ENCODE measurements at places on chromosomes 1 and 21. TPM values are rescaled to one million over a fixed set of nuclear protein-coding genes. Genes with fewer than 3 reads are reported as not detected.

DNA sequence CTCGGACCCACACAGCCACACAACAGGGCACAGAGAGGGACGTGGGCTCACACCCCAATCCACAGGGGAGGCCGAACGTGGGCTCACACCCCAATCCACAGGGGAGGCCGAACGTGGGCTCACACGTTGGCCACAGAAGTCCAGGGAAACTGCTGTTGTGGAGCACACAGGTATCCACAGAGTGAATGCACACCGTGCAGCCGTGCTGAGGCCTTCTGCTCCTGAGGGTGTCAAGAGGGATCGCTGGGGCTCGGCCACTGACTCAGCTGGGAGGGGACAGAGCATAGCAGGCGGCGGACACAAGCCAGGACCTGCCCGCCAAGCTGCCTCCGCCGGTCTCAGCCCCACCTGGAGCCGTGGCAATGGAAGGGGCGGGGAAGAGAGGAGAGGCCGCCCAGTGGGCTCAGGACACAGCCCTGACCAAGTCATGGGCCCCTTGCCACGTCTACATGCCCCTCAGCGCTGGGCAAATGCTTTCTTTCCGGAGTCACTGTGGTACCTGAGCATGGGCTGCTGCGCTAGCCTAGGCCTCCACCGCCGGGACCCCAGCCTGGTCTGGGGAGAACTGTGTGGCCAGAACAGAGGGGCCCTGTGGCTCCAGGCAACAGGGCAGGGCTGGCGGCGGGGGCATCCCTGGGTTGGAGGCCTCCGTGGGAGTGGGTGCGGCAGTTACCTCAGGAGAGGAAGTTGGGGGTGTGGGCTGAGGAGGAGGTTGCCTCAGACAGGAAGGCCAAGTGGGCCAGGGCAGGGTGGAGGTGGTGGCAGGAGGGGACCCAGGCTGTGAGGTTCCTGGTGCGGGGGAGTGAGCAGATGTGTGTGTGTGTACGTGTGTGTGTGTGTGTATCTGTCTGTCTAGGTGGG, 1.2 kb downstream of the SYTL1 start:
- no peak for DNase-seq

GRCh38 chr1:167567663-167568062, 14.1 kb upstream of the CREG1 start:
- no peak for DNase-seq

DNA sequence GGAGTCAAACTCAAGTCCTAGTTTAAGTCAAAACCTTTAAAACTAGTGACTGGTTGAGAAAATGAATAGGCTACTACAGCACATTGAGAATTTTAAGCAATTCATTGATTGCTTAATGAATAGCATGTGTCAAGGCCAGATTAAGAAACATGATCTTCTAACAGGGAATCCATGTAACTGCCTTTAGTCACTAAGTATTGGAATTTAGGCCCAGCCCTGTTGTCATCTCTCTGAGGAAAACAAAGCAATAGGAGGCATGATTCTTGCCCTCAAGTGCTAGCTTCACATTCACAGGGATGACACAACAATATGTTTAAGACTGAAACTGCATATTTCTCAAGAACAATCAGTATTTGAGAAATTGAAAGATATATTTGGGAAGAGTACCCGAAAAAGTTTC, 70.0 kb upstream of the PTGS2 start:
- no peak for DNase-seq

GRCh38 chr1:161307230-161307768, 2.5 kb downstream of the MPZ start:
- no peak for DNase-seq

DNA sequence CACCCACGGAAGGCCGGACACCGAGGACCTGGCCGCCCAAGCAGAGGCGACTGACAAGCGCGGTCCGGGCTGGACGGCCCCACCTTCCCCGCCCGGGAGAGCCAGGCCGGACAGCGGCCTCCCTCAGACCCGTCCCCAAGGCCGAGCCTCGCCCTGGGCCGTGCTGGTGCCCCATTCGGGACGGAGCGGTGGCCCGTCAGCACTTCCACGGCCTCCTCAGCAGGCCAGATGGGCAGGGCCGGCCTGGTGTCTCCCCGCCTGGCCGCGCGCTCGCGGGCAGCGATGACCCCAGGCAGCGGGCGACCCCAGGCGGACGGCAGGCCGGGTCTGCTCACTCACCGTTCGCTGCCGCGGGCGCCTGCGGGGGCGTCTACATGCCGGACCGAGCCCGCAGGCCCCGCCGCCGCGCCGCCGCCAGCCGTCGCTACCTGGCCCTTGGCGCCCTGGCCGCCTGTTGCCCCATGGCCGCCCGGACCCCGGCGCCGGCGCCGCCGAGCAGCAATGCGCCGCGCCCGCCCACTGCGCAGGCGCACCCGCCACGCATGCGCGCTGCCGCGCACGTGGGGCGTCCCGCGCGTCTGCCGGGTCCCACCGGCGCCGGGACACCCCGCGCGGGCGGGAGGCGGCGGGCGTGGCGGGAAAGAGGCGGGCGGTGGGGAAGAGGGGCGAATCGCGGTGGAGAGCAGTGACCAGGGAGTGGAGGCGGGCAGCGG, at the start of gene NADK:
Gene NADK, minus strand, starts transcription at position 521 of the 713 bp plus-strand sequence. CDS start 13,064 bp downstream, outside the sequence.
- DNase-seq, result no peak

DNA sequence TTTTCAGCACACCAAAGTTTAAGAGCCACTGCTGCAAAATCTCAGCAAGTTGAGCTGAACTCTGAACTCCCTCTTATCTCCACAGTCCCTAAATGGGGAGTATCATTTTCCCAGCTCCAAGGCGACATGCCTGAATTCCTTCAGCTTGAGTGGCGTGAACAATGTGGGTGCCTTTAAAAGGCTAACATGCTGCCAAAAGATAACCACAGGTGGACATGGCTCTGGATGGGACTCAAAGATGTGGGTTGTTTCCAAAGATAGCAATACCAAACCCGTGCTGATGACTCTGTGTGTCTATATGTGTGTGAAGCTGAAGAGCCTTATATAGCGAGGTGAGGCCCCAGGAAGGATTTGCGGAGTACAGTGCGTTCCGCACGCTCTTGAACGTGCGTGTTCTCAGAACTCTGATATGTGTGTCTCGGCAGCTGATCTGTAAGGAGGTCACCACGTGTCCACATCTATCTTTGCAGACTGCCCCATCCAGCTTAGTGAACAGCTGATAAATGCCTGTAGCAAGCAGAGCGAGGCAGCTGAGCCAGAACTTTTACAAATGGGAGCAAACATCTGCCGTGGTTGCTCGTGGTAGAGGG, 189.2 kb downstream of the DYRK1A start:
- DNase-seq, result no peak

GRCh38 chr1:70866542-70867264, 180.9 kb downstream of the PTGER3 start:
- no peak for DNase-seq

DNA sequence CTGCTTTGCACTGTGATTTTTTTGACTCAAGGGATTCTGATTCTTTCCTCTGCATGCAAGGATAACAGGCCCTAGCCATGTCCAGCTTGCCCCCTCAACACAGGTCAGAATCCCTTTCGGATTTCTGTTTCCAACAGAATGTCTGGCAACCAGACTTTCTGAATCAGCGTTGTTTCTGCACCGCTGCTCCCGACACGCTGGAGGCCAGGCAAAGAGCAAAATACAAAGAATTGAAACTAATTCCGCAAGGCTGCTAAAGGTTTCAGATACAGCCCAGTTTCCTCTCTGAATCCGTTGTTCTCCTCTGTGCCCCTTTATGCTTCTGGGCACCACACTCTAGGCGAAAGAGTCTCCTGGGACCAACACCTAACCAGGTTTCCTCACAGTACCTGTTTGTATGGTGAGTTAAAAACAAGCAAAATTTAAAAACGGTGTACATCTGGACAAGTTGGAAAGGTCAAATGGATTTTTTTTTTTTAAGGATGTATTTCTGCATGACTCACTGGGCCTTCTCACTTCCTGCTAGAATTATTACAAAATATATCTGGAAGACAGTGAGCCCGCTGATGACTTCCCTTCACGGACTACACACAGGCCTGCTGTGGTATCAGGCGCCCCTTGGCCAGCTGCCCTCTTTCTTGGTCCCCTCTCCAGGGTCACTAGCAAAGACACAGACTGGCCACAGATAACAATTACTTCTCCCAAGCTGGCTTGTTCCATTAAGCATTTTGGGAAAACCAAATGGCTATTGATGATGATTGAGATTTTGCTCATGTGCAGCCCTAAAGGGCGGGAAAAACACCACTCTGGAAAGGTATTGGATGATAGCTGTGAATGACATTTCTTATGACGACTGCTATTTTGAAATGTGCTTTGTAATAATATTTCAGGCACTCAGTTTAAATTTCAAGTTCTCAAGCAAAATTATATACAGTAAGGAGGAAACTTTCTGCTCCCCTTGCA, 118.3 kb downstream of the TGFB2 start:
- no peak for DNase-seq

DNA sequence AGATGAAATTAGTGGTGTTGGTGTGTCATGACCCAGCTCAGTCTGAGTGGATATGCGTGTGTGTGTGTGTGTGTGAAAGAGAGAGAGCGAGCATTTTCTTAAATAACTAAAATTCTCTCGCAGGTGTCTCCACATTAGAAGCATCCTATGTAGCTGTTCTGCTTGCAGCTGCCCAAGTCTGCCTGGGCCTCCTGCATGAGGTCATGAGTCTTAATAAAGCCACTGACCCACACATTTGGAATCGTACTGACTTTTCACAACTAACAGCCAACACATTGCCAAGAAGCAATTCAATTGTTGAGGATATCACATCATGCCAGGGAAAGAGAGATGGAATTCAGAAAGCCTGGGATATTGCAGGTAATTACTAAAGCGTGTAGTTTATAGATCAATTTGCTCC, 238.2 kb upstream of the AJAP1 start:
- DNase-seq, result no peak

GRCh38 chr1:67771749-67772148, 61.5 kb downstream of the GNG12 start:
- no peak for DNase-seq

- DNase-seq, result no peak
Measured at GRCh38 chr1:58902830-58903513, 119.1 kb upstream of the JUN start.

DNA sequence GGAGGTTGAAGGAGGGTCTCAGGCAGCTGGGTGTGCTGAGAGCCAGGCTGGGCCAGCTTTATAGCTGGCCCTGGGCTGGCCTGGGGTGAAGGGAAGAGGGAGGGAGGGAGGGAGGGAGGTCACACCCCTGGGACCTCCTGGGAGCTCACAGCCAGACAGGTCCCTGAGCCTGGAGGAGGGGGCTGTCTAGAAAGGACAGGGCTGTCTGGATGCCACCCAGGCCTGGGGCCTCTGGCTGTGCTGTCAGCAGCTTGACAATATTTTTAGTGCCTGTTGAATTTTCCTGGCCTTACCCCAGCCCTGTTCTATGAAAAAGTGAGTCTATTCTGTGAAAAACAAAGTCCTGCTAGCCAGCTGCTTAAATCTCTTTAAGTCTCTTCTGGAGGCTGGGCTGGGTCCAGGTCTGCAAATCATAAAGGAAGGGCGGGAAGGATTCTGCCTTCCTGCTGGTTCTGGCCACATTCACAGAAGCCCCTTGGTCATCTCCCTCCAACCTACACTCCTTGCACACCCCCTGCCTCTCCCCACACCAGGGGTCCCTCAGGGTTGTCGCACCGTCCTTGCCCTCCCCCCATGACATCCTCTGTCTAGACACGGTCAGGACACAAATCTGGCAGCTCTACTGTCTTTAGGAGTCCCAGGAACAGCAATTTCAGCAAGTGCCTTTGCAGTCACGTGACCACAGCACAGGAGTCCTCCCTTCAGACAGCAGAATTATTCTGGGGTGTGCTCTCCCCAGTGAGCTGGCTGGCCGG, at the start of gene LEFTY2:
Gene LEFTY2, minus strand, starts transcription at position 34 of the 755 bp plus-strand sequence. CDS start 80 bp downstream, outside the sequence.
- no peak for DNase-seq

- no peak for DNase-seq
Measured at GRCh38 chr1:6969762-6970161, 184.5 kb downstream of the CAMTA1 start.

GRCh38 chr1:81410941-81411340, 389.8 kb upstream of the ADGRL2 start:
- DNase-seq, result no peak

DNA sequence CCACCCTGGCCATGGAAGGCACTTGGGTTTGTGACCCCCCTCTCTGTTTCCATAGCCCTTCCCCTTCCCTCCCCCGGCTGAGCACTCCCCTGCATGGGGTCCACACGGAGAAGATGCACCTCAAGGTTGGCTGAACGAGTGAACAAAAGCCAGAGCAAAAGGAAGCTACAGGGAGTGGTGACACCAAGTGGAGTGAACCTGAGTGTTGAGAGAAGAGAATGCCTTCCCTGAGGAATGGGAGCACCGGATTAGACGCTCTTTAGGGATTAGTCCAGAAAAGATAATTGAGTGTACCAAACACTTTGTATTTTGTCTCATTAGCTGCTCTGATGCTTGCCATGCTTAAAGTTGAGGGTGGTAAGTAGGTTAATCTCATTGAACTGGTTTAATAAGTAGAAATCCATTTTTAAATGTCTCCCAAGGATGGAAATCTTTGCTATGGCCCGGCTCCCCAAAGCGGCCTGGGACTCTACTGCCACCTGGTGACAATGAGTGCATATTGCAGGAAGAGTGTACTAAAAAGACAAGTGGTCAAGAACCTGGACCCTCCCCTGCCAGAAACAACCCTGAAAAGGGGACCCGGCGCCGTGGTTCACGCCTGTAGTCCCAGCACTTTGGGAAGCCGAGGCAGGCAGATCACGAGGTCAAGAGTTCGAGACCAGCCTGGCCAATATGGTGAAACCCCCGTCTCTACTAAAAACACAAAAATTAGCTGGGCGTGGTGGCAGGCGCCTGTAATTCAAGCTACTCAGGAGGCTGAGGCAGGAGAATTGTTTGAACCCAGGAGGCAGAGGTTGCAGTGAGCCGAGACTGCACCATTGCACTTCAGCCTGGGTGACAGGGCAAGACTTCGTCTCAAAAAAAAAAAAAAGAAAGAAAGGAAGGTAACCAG, 150.6 kb upstream of the ZC3H12A start:
- DNase-seq, result no peak

GRCh38 chr1:9196129-9197040, 38.2 kb upstream of the H6PD start:
- DNase-seq, result no peak

DNA sequence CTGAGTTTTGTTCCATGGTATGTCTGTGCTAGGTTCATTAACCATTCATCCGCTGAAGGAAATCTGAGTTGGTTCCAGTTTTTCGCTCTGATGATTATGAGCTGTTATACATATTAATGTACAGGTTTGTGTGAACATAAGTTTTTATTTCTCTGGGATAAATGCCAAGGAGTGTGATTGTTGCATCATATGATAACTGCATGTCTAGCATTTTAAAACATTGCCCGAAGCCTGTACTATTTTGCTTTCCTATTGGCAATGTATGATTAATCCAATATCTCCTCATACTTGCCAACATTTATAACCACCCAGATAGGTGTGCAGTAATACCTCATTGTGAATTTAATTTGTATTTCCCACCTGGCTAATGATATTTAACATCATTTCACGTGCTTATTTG, 322.7 kb downstream of the ZNF326 start:
- DNase-seq, result no peak

The CYP4A11 gene
- total RNA-seq, result not detected

The RHBG gene
- total RNA-seq, result not detected

The PLA2G2F gene
- not detected for total RNA-seq

The CFAP298 gene
- 28.0 TPM for total RNA-seq

The FAM177B gene
- not detected for total RNA-seq

The FCRL5 gene
- not detected for total RNA-seq

The FMOD gene
- 0.85 TPM for total RNA-seq

The HES4 gene
- 137 TPM for total RNA-seq

The C4BPA gene
- total RNA-seq, result not detected

The CFHR1 gene
- not detected for total RNA-seq

The RNU1-3 gene
- total RNA-seq, result 1,620 TPM

The TMEM125 gene
- not detected for total RNA-seq

The FMO3 gene
- 0.27 TPM for total RNA-seq

The EXO1 gene
- total RNA-seq, result 11.5 TPM

The VAV3 gene
- total RNA-seq, result not detected

The SH2D1B gene
- not detected for total RNA-seq
